Small intestine (tissue), 16 donors: ENCODE measurements at places on chromosomes 5 and 9. TPM values are rescaled to one million over a fixed set of nuclear protein-coding genes. Genes with fewer than 3 reads are reported as not detected.

- no peaks in the 10 kb centered on the region for H3K4me1 ChIP-seq
- H3K27ac ChIP-seq: no peak overlapping the region
- no peak overlapping the region for H3K4me3 ChIP-seq
- no peaks in the 10 kb centered on the region for H3K36me3 ChIP-seq
- DNase-seq: no peak
These were observed 11.0 kb downstream of the DEPDC1B start for GRCh38 chr5:60688980-60689379.

DNA sequence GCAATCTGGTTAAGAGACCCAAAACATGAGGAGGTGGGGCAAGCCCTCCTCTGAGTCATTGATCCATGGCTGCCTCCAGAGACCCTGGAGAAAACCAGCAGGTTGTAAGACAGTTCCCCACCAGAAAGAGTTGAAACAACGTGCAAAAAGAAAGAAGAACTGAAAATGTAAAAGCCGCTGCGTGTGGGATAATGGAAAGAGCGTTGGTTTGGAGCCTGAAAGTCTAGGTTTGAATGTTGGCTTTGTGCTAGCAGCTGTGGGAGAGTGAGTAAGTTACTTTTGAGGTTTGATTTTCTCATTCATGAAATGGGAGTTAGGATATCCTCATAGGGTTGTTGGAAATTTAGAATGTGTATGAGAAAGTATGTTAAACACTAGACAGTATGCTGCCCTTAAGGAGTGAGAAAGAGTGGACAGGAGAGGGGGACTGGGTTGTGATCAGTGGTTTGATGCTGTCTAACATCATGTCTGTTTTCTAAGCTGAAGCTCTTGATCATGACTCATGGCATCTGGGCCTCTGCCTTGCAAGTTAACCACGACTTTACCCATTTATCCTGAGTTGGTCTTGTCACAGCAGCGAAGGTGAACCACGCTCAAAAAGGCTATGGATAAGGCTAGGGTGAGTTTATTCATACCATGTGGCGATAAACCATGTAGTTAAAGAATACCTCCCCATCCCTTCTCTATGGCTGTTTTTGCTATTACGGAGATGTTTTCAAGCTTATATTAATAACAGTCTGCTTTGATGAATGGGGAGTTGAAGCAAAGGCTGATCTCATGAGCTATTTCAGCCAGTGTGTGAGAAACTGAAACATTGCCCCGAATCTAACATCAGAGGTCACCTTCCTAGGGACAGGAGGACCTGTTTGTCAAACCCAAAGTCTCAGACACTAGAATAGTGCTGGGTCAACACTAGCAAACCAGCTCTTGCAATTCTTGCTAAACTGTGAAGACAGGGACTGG is 41.3 kb downstream of the ZNF366 start:
- H3K27me3 ChIP-seq: peaks cover 3% of the 10 kb centered on the region
- H3K36me3 ChIP-seq: no peaks in the 10 kb centered on the region
- no peak overlapping the region for H3K4me3 ChIP-seq
- no peak for DNase-seq
- peak overlapping the region; percentile 39 for H3K27ac ChIP-seq

GRCh38 chr5:135476615-135477581 is 24.7 kb upstream of the TIFAB start:
- no peak for DNase-seq
- H3K27me3 ChIP-seq: no peaks in the 10 kb centered on the region
- no peak overlapping the region for H3K4me3 ChIP-seq
- no peaks in the 10 kb centered on the region for H3K4me1 ChIP-seq

The PCDHA5 gene
- polyA plus RNA-seq: not detected

The INSL4 gene
- polyA plus RNA-seq: not detected

GRCh38 chr5:141633871-141634561 is 2.6 kb downstream of the HDAC3 start:
- no peak overlapping the region for H3K27ac ChIP-seq
- no peak overlapping the region for H3K4me3 ChIP-seq
- H3K4me1 ChIP-seq: no peaks in the 10 kb centered on the region
- peaks cover 16% of the 10 kb centered on the region for H3K27me3 ChIP-seq
- DNase-seq: no peak
- H3K36me3 ChIP-seq: peaks cover 20% of the 10 kb centered on the region

DNA sequence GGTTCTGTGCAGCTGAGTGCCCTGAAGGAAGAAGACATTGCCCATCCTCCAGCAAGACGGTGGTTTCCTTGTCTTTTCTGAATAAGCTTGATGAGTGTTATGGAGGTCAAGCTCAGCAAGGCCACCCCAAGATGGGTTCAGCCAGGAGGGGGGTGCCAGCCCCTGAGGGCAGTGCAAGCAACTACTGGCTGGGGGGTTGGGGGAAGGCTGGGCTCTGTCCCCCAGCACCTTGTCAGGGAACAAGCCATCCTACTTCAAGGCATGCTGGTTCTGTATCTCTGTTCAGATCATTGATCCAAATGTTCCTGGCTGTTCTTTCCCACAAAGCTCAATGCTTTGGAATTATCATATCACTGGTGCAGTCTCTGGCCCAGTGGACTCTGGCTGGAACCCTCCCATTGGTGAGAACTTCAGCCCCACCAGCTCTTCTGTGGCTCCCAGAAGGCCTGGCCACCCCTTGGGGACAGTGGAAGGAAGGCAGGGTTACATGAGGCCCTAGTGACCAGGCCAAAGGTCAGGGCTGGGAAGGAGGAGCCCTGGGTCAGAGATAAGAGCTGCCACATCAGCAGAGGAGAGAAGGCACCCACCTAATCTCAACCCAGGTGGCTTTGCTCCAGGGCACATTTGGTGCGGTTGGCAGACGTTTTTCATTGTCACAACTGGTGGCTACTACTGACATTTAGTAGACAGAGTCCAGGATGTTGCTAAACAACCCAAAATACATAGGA is 280.2 kb downstream of the IRX2 start:
- H3K4me3 ChIP-seq: no peak overlapping the region
- no peaks in the 10 kb centered on the region for H3K4me1 ChIP-seq
- DNase-seq: no peak
- H3K27ac ChIP-seq: no peak overlapping the region
- H3K27me3 ChIP-seq: no peaks in the 10 kb centered on the region

The INSYN2B gene
- not detected for polyA plus RNA-seq

The ARHGAP26 gene
- 7.6 TPM for polyA plus RNA-seq

DNA sequence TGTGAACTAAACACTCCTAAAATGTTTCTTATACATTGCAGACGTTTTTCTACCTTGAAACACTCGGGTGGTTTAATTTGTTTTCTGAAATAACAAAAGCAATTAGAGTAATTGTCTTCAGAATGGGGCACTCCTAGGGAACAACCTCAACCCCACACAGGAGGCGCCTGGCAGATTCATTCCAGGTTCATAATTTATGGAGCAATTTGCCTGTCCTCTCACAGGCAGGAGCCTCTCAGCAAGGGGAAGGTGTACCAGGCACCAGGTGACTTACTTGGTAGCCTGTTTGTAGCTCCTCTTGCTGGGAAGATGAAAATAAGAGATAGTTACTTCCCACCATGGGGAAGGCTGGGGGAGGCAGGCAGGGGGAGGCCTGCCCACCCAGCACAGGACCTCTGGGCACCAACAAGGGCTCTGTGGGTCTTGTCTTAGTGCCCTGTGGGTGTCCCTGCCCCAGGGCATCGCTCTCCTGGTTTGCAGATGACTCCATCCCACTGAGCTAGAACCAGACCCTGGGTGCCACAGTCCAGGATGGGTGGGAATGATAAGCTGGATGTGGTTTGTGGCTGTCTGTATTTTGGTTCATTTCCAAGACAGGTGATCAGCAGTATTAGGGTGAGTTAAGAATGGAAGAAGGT is 144.4 kb downstream of the FSTL4 start:
- H3K27me3 ChIP-seq: peaks cover 2% of the 10 kb centered on the region
- H3K4me3 ChIP-seq: no peak overlapping the region
- no peak overlapping the region for H3K27ac ChIP-seq
- DNase-seq: no peak

DNA sequence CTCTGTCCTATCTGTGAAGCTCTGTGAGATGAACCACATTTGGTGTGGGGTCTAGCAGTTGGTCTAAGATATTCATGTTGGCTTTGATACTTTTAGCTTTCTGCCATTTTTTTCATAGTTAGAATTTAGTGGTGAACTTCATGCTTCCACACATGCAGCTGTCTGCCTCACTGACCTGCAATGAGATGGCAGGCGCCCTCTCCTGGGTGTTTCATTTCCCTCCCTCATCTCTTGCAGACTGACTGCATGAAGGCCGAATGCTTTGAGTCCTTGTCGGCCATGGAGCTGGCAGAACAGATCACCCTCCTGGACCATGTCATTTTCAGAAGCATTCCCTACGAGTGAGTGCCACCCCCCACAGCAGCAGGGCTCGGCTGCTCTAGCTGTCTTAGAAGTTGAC is 26.1 kb upstream of the CKMT2 start:
- peaks cover 3% of the 10 kb centered on the region for H3K36me3 ChIP-seq
- no peaks in the 10 kb centered on the region for H3K27me3 ChIP-seq
- no peak overlapping the region for H3K4me3 ChIP-seq
- no peaks in the 10 kb centered on the region for H3K4me1 ChIP-seq

- H3K27ac ChIP-seq: no peak overlapping the region
- no peaks in the 10 kb centered on the region for H3K4me1 ChIP-seq
- H3K4me3 ChIP-seq: no peak overlapping the region
- H3K36me3 ChIP-seq: no peaks in the 10 kb centered on the region
These were observed 67.4 kb upstream of the HRH2 start for GRCh38 chr5:175590471-175590881.

The NAIP gene
- 2.4 TPM for polyA plus RNA-seq

DNA sequence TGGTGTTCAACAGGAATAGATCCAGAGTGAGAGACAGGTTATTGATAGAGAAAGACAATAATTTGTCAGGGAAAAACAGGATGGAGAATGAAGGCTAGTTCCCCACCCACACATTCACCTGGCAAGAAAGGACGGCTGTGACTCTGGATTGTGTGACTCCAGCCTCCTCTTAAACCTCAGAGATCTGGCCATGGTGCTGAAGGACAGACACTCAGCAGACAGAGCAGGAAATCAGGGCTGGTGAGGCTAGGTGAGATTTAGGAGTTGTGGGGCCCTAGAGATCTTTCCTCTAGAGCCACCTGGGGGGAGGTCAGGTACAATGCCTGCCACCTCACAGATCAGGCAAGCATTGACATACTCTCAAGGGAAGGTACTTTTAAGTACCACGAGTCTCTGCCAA is 15.2 kb downstream of the OR1B1 start:
- no peaks in the 10 kb centered on the region for H3K4me1 ChIP-seq
- no peak for DNase-seq
- no peaks in the 10 kb centered on the region for H3K36me3 ChIP-seq
- H3K27me3 ChIP-seq: no peaks in the 10 kb centered on the region
- no peak overlapping the region for H3K4me3 ChIP-seq
- no peak overlapping the region for H3K27ac ChIP-seq

The HMCN2 gene
- polyA plus RNA-seq: 19.4 TPM

- no peak for DNase-seq
- H3K36me3 ChIP-seq: no peaks in the 10 kb centered on the region
- no peaks in the 10 kb centered on the region for H3K27me3 ChIP-seq
- no peaks in the 10 kb centered on the region for H3K4me1 ChIP-seq
- no peak overlapping the region for H3K27ac ChIP-seq
These were observed 6.1 kb upstream of the NRG2 start for GRCh38 chr5:140049205-140049604.

The PCDHA8 gene
- not detected for polyA plus RNA-seq

GRCh38 chr9:92407818-92408217 is 3.4 kb upstream of the OGN start:
- H3K27ac ChIP-seq: no peak overlapping the region
- no peaks in the 10 kb centered on the region for H3K36me3 ChIP-seq
- H3K4me3 ChIP-seq: no peak overlapping the region
- H3K27me3 ChIP-seq: no peaks in the 10 kb centered on the region
- DNase-seq: no peak

- no peak for DNase-seq
- H3K36me3 ChIP-seq: peaks cover 2% of the 10 kb centered on the region
- H3K4me3 ChIP-seq: no peak overlapping the region
- H3K27ac ChIP-seq: no peak overlapping the region
- H3K4me1 ChIP-seq: peaks cover 8% of the 10 kb centered on the region
These were observed 4.0 kb upstream of the ST6GALNAC4 start for GRCh38 chr9:127920794-127921193.

GRCh38 chr9:10612641-10613398 is at the start of gene PTPRD:
Gene PTPRD, minus strand, starts transcription at chr9:10613002.
- no peaks in the 10 kb centered on the region for H3K4me1 ChIP-seq
- no peak within 1 kb of the TSS for H3K27ac ChIP-seq
- peaks cover 18% of the 10 kb centered on the region for H3K27me3 ChIP-seq
- peak within 1 kb of the TSS; percentile 29 for H3K4me3 ChIP-seq
- no peaks in the 10 kb centered on the region for H3K36me3 ChIP-seq

DNA sequence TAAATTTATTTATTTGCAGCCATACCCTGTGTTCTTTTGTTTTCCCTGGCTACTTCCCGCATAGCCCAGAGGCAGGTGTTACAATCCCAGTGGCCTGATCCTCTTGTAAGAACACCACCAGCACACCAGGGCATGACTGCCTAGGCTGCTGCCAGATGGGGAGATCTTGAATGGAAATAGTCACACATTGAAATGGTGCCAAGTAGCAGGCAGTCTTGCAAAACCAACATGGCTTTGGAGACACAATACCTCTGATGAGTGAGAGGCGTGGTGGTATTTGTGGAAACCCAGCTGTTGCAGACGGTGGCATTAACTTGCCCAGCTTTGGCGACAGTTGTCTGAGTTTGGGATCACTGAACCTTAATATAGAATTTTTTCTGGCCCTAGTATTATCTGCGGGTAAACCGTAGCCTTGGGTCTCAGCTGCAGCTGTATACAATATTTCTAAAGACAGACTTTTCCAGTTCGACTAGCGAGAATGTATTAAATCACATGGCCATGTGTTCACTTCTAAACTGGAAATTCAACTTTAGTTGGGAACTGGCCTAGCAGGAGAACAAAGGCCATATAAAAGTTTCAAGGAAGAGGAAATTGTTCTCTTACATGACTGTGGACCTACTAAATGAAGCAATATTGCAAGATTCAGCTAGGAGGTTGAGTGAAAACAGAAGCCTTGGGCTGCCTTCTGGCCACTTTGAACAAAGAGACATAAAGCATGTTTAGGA is 277.0 kb downstream of the SMARCA2 start:
- no peak overlapping the region for H3K4me3 ChIP-seq
- H3K27me3 ChIP-seq: no peaks in the 10 kb centered on the region
- peaks cover 3% of the 10 kb centered on the region for H3K4me1 ChIP-seq
- H3K27ac ChIP-seq: no peak overlapping the region

DNA sequence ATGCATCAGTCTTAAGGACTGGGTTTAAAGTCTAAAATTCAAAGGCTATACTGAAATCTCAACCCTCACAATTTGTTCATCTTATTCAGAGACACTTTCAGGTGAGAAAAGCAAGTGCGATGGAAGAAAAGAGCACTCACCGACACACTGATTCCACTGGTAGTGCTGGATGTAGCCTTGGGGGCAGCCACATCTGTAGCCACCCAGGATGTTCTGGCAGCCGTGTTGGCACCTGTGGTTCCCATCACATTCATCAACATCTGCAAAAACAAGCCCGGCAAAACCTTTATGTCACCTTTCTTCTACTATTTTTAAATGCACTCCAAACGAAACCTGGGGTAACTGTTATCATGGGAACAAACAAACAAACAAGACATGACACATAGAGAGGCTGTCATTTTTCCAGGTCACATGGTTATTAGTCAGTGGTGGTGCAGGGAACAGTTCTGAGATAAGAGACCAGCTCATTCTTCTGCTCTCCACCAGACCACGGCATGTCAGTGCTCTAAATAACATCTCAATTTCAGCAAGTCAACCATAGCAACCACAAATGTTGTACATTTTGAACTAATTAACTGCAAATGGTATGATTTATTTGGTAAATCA is 188.4 kb downstream of the SLC12A2 start:
- H3K27me3 ChIP-seq: no peaks in the 10 kb centered on the region
- DNase-seq: no peak
